ENCODE measurements at places on chromosomes 5 and 9.

- DNase-seq: no peak
These were observed 1.1 kb upstream of the BRD3 start for GRCh38 chr9:134068744-134069479.

DNA sequence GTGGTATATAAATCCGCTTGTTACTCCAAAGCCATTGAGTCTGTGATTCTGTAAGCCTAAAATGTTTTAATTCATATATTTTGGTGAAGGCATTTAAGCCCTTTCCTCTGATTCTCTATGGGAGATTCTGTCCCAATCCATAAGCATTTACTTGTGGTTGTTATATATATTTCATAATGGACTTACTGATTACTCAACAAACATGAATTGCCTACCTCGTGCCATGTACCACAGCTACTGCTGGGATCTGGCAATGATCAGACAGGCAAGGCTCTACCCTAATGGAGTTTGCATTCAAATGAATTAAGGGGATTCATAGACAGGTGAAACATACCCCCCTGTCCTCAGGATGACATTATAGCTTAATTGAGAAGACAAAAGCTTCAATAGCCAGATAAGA is 54.5 kb downstream of the C9orf152 start:
- DNase-seq: no peak

DNA sequence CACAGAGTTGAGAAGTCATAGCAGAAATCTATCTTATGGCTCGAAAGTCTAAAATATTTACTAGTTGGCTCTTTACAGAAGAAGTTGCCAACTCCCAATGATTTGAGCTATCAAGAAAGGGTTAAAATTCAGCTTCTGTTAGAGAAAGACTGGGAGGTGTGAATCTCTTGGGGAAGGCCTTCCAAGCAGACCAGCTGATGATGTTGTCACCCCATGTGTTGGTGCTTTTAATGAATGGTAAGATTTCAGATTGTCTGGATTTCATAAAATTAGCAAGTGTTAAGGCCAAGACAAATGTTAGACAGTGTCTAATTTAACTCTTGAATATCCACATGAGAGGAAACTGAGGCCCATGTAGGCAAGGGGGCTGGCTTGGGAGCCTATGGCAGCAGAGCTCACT is 63.9 kb downstream of the PPARGC1B start:
- no peak for DNase-seq

- DNase-seq: no peak
These were observed 33.8 kb upstream of the CHD1 start for GRCh38 chr5:98962587-98962986.

- no peak for DNase-seq
These were observed 97.4 kb downstream of the NLN start for GRCh38 chr5:65819215-65819904.

DNA sequence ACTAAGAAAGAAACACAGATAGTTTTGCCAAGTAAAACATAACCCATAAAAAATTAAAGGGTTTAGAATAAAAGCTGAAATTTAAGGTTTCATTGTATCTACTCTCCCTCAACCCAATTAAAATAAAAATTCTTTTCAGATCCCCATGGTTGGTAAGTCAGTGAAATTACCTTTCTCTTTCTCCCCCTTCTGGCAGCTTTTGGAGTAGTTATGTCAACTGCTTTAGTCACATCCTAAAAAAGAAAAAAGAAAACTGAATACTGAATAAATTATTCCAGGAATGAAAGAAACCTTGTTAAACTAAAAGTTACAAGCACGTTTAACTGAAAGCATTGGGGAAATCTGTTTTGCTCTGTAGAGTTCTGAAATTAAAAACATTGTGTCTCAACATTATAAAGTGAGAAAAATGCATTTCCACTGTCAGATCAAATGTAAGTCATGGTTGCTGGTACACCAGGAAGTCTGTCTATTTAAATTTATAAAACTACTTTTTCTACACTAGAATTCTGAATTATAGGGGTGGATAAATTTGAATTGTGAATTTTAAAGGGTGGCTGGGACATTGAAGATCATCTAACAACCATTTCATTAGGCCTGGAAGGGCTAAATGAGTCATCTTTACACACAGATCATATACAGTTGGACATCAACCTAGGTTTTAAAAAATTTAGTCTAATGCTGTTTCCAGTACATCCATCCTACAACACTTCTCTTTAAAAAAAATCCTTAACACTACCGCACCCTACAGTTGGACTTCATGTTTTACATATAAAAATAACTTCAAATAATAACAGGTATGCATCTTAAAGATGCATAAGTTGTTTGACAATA is 24.7 kb downstream of the PSIP1 start:
- DNase-seq: no peak

Data from GM12892 (cell line).